ENCODE measurements at places on chromosomes 2 and 18.

- no peak for DNase-seq
These were observed 68.0 kb downstream of the ZFP36L2 start for GRCh38 chr2:43158259-43158880.

GRCh38 chr2:62325398-62325797, 129.5 kb downstream of the B3GNT2 start:
- DNase-seq = no peak

- no peak for DNase-seq
These were observed 652.6 kb downstream of the BCL11A start for GRCh38 chr2:59900728-59901452.

GRCh38 chr2:96103187-96103601, 13.2 kb downstream of the ADRA2B start:
- DNase-seq = no peak

Measured in GM18507 (cell line).